LoVo (cell line): ENCODE measurements at places on chromosomes 3 and 15.

- DNase-seq = no peak
Measured at GRCh38 chr3:112472691-112473090, 26.6 kb downstream of the BTLA start.

DNA sequence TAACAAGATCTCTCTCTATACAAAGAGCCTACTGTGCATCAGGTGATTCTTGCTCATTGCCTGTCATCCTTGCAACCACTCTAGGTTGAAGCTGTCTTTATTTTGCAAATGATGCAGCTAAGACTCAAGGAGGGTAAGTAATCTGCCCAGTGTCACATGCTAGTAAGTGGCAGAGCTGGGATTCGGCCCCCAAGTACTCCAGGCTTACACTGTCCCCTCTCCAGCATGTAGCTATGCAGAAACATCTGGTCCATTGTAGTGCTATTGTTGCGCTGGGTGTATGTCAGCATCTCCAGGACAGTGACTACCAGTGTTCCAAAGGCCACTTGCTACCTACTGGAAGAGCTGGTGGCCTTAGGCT is 248.9 kb downstream of the SLCO3A1 start:
- no peak for DNase-seq

- DNase-seq = no peak
Measured at GRCh38 chr3:161640181-161640580, 143.6 kb downstream of the OTOL1 start.

DNA sequence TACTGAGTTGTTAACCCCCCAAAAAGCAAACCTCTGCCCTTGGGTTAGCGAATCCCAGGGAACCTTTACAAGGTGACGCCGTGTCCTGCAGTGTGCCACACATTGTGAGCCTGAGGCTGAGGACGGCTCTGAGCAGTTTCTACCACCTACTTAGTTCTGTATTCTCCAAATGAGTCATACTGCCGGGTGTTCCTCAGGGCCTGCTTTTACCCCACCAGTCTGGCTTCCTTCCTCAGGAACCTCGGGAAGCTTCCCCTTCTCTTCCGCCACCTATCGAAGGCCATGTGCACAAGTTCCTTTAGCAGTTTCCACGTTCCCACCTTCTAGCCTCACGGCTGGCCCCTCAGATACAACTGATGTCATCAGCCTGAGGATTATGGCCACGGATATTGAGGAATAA is 384.0 kb upstream of the TPM1 start:
- no peak for DNase-seq

- DNase-seq = no peak
Measured at GRCh38 chr15:42665827-42666226, 71.1 kb downstream of the CDAN1 start.

DNA sequence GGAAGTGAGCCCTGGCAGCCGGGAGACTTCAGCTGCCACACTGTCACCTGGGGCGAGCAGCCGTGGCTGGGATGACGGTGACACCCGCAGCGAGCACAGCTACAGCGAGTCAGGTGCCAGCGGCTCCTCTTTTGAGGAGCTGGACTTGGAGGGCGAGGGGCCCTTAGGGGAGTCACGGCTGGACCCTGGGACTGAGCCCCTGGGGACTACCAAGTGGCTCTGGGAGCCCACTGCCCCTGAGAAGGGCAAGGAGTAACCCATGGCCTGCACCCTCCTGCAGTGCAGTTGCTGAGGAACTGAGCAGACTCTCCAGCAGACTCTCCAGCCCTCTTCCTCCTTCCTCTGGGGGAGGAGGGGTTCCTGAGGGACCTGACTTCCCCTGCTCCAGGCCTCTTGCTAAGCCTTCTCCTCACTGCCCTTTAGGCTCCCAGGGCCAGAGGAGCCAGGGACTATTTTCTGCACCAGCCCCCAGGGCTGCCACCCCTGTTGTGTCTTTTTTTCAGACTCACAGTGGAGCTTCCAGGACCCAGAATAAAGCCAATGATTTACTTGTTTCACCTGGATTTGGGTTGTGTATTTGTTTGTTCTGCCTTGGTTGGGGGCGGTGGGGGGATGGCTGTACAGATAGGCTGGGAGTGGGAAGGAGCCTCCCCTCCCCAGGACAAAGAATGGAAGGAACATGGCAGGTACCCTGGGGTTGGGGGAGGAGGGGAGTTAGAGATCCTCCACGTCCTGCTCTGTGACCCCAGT is 2.9 kb upstream of the GRM2 start:
- no peak for DNase-seq

- no peak for DNase-seq
Measured at GRCh38 chr15:97733373-97733772, 227.1 kb upstream of the ARRDC4 start.

DNA sequence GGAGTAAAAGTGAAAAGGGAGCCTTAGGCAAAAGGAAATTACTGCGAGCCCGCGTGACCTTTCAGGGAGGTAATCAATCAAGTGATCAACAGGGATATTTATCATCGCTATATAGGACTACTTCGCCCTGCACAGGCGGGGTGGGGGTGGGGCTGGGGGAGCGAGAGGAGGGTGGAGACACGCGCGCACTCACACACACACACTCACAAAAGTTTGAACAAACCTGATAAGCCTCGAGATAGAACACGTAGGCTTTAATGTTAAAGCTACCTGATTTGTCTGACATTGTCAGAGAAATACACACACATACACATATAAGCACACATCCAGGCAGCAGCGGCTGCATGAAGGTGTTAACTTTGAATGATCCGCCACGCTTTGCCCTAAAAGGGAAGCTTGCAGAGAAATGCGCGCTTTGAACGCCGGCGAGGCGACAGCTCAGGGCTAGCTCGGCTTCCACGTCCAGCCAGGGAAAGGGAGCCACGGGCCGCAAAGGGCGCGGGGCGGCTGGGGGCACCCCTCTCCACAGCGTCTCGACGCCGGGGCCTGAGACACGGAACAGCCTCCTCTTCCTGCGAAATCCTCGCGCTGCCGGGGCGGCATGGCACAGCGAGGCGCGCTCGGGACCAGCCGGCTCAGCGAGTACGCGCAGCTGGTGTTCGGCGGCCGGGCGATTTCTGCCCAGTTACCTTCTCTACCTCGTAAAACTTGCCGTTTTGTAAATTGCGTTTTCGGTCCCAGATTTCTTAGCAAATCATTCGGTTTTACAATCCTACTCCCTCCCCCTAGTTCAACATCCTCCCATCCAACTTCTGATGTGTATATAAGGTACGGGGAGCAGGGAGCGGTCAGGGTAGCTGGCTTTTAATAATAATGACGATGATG is 4.8 kb upstream of the MECOM start:
- DNase-seq = peak; percentile 32

- no peak for DNase-seq
Measured at GRCh38 chr15:59399465-59400102, 26.9 kb upstream of the MYO1E start.

DNA sequence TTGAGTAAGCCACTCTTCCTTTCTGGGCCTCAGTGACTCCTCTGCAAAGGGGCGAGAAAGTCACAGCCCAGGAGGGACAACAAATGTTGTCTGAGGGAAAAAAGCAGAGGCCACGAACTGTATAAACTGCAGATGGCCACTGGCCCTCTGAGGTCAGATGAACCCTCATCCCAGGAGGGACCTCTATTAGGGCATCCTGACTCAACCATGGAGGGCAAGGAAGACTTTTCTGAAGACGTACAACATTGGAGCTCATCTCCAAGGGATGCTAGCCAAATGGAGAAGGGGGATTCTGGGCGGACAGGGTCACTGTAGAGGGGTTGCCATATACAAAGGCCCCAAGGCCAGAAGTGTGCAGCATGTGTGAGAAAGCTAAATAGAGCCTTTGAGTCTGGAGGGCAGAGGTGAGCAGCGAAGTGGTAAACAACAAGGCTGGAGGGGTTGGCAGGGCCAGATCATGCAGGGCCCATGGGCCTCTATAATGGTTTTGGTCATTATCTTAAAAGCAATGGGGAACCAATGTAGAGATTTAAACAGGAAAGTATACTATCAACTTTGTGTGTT is 16.7 kb downstream of the GRAMD2A start:
- no peak for DNase-seq

DNA sequence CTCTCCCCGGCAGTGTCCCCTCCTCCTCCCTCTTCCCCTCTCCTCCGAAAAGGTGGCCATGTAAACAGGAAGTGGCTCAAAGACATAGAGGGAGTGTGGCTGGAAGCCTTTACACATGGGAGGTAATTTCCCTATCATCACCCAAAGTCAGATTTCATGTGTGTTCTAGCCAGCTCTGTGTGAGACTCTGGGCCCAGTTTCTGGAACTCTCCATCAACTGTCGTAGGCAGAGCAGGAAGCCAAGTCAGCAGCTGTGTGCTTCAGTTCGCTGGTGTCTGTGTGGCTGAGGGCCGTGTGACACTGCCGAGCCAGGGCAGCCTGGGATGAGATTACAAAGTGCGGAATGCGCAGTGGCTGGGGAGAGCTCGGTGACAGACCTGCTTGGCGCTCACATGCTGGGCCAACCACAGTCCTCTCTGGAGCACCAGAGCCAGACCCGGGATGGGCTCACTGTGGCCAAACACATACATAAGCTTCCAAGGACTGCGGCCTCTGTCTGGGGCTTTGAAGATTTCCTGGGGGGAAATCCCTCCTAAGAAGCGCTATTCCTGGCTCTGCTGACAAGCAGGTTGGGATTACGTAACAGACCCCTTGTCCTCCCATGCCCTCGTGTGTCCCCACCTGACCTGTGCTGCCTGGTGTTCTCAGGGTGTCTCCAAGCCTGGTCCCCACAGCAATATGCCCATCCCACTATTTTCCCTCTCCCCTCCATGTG is 50.7 kb downstream of the UMPS start:
- no peak for DNase-seq

- DNase-seq = no peak
Measured at GRCh38 chr3:111862974-111863373, 3.9 kb downstream of the PHLDB2 start.

GRCh38 chr3:112228786-112229185 is 65.2 kb downstream of the SLC9C1 start:
- no peak for DNase-seq

GRCh38 chr15:60612400-60613048 is 133.6 kb upstream of the ICE2 start:
- DNase-seq = no peak

DNA sequence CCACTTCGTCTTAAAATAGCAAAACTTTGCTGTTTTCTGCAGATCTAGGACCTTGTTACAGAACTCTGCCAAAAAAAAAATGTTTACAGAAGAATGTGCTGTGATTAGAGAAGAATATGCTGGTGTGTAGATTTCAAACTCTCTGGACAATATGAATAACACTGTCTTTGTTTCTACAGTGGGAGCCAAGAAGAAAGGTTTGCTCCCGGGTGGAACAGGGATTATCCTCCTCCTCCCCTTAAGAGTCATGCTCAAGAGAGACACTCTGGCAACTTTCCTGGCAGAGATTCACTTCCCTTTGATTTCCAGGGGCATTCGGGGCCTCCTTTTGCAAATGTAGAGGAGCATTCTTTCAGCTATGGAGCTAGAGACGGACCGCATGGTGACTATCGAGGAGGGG is 27.3 kb downstream of the RBM6 start:
- DNase-seq = no peak

- no peak for DNase-seq
Measured at GRCh38 chr3:71277341-71277740, 306.2 kb downstream of the FOXP1 start.

DNA sequence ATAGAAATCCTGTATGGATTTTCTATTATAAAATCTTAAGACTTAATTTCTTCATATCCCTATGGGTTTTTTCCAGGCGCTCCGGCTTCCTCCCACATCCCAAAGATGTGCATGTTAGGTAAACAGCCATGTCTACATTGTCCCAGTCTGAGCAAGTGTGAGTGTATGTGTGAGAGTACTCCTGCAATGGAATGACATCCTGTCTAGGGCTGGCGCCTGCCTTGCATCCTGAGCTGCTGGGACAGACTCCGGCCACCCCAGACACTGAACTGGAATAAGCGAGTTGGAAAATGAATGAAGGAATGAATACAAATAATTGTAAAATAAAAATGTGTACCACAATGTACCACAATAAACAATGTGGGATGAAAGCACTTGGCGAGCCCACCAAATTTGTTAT is 69.2 kb downstream of the RFTN1 start:
- DNase-seq = no peak

DNA sequence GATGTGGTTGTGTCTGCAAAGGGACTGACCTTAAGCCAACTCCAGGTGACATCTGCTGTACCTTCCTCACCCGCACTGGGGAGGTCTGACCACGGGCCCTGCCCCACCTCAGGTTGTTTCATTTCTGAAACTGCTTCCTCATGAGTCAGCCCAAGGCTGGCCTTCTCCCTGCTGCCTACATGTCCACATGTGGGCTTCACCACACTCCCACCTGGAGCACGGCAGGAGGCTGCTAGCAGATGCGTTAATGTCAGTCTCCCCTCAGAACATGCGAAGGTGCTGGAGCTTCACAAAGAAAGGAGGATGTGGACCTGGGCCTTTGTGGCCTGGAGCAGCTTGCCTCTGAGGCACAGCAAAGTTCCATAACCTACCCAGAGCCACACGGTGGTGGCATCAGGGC is 69.4 kb upstream of the PLXNA1 start:
- peak; percentile 54 for DNase-seq

- no peak for DNase-seq
Measured at GRCh38 chr3:143332026-143332425, 212.5 kb downstream of the CHST2 start.

DNA sequence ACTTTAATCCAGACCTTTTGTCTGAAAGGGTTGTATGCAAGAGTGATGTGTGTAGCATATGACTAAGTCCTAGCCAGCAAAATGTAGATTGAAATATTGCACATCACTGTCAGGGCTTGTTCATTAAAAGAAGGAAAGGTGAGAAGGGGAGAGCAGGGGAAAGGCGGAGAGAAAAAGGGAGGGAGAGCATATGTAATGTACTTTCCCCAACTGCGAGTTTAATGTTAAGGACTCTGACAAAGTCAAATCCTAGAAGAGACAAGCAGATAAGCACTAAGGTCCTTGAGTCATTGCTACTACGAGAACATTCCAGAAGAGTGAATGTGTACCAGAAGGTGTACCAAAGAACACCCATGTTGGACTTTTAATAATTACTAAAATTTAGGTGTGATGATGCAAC is 1336.7 kb downstream of the NSUN3 start:
- DNase-seq = no peak

- no peak for DNase-seq
Measured at GRCh38 chr15:97930230-97930629, 30.3 kb upstream of the ARRDC4 start.

- no peak for DNase-seq
Measured at GRCh38 chr3:177887475-177887874, 648.8 kb upstream of the KCNMB2 start.

DNA sequence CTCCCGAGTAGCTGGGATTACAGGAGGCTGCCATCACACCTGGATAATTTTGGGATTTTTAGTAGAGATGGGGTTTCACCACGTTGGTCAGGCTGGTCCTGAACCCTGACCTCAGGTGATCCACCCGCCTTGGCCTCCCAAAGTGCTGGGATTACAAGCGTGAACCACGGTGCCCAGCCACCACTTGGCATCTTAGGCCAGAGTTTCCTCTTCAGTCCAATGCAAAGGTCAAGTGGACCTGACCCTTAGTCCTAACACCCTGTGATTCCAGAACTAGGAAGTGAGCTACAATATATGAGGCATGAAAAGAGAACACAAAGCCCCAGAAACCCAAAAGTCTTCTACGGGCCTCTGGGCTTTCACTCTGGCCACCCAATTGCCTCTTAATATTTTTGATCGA is 5.3 kb downstream of the MYLK start:
- DNase-seq = no peak
